ENCODE measurements at places on chromosomes 4 and X. TPM values are rescaled to one million over a fixed set of nuclear protein-coding genes. Genes with fewer than 3 reads are reported as not detected.

GLRA3 gene
- not detected for total RNA-seq

PTCHD1 gene
- total RNA-seq = under 0.01 TPM

HDX gene
- total RNA-seq = 5.1 TPM

MAGEA9B gene
- not detected for total RNA-seq

PRR32 gene
- not detected for total RNA-seq

ANAPC10 gene
- total RNA-seq = 28.1 TPM

PPM1K gene
- 23.0 TPM for total RNA-seq

ADGRG2 gene
- 0.17 TPM for total RNA-seq

ZNF280C gene
- 3.6 TPM for total RNA-seq

AFM gene
- not detected for total RNA-seq

IL13RA2 gene
- total RNA-seq = 44.8 TPM

SMIM10 gene
- total RNA-seq = 6.4 TPM

CXCL5 gene
- total RNA-seq = 0.73 TPM

SSX1 gene
- not detected for total RNA-seq

PRDM5 gene
- 21.8 TPM for total RNA-seq

ADH1B gene
- 281 TPM for total RNA-seq

HSD17B10 gene
- 65.3 TPM for total RNA-seq

IRF2 gene
- 29.7 TPM for total RNA-seq

SPANXB1 gene
- total RNA-seq = not detected

CT45A7 gene
- total RNA-seq = not detected

ANXA10 gene
- 4.2 TPM for total RNA-seq

DRP2 gene
- 2.3 TPM for total RNA-seq

SPINK2 gene
- not detected for total RNA-seq

LIN54 gene
- 20.2 TPM for total RNA-seq

MAGED4B gene
- 44.5 TPM for total RNA-seq

GPR101 gene
- total RNA-seq = not detected

XAGE1A gene
- total RNA-seq = not detected

MAOB gene
- total RNA-seq = 7.7 TPM

SOD3 gene
- 42.3 TPM for total RNA-seq

CLTRN gene
- total RNA-seq = 0.29 TPM

SLC10A4 gene
- total RNA-seq = 0.15 TPM

SH2D1A gene
- total RNA-seq = not detected

PPEF2 gene
- total RNA-seq = not detected

CCDC120 gene
- total RNA-seq = 0.83 TPM

ARAP2 gene
- total RNA-seq = 1.2 TPM

ZNF674 gene
- 6.0 TPM for total RNA-seq
